Stimulated activated memory B cell treated with anti-CD40 and anti-IgM and Interleukin-4, amounts not matched to agents 10 μg/mL and 1 μg/mL and 100 μg/mL, for 72 hours (primary cell): ENCODE measurements at places on chromosomes 2 and 18.

DNA sequence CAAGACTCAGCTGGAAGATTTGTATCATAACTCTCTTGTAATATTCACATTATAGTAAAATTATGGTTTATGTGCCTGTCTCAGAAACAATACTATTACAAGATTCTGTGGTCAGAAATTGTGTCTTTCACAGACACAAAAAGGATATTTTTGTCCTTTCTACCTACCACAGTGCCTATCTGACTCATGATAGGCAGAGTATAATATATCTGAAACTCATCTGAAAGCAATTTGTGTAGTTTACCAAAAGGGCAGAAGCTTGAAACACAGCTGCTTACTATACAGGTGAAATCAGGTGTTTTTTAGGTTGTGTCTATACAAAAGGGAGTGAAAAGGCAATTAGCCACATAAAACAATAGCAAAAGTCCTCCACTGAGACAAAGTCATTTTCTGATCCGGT, 10.9 kb downstream of the TMEM200C start:
- no peak for ATAC-seq

GRCh38 chr2:231068525-231069222, 12.0 kb downstream of the PSMD1 start:
- no peak for ATAC-seq

DNA sequence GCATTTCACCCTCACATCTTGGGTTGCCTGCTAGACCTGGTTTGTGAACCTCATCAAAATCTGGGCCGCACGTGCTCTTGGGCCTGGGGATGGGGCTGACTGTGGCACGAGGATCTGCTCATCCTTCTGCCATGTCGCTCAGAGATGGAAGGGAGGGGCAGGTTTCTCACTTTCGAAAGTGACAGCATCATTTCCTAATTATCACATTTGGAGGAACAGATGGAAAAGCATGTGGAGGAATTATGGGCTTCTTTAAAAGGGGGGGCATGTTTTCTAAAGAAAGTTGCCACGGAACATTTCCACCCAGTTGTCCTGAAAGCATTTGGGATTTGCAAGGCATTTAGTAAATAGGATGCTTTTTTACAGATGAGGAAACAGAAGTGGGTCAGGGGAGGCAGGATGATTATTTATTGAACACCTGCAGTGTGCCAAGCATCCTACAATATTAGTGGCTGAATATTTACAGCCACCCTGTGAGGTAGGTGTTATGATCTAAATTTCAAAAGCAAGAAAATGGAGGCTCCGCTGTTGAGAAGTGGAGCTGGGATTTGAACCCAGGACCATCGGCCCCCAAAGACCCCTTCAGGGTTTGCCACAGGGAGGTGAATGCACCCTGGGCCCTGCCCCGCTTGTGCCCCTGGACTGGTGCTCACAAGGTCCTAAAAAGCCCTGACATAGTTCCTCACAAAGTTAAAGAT, 104.2 kb upstream of the MYCN start:
- no peak for ATAC-seq

- no peak for ATAC-seq
Measured at GRCh38 chr2:29119211-29119610, 4.0 kb downstream of the CLIP4 start.

DNA sequence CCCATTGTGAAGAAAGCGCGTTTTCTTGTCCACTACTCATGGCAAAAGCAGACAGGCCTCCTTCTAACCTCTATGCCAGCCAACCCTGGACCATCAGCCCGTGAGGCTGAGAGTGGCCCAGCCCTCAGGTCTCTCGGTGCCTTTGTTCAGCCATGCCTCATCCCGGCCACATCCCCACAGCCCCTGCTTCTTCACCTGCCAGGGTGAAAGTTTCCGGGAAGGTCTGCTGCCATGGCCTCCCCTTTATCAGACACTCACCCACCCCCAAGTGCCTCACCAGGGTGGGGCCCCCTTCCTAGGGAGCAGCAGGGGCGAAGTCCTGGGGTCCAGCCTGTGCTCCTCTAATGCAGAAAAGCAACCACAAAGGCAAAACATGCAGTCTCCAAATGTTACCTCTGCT, 478.4 kb upstream of the SALL3 start:
- no peak for ATAC-seq

DNA sequence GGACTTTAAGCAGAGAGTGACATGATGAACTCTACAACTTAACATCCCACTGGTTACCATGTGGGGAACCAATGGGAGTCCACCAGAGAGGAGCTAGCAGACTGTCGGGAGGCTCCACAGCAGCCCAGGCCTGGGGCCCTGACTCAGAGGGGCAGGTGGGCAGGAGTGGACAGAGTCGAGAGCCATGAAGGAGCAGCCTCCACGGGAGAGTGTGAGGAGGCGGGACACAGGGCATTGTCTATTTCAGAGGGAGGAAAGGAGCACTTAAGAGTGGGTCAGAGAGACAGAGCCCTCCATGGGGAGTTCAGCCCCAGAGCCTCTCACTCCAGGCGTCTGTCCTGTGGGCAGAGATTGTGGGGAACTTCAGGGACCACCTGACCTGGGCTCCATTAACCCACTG, 118.7 kb downstream of the CYP26B1 start:
- no peak for ATAC-seq

DNA sequence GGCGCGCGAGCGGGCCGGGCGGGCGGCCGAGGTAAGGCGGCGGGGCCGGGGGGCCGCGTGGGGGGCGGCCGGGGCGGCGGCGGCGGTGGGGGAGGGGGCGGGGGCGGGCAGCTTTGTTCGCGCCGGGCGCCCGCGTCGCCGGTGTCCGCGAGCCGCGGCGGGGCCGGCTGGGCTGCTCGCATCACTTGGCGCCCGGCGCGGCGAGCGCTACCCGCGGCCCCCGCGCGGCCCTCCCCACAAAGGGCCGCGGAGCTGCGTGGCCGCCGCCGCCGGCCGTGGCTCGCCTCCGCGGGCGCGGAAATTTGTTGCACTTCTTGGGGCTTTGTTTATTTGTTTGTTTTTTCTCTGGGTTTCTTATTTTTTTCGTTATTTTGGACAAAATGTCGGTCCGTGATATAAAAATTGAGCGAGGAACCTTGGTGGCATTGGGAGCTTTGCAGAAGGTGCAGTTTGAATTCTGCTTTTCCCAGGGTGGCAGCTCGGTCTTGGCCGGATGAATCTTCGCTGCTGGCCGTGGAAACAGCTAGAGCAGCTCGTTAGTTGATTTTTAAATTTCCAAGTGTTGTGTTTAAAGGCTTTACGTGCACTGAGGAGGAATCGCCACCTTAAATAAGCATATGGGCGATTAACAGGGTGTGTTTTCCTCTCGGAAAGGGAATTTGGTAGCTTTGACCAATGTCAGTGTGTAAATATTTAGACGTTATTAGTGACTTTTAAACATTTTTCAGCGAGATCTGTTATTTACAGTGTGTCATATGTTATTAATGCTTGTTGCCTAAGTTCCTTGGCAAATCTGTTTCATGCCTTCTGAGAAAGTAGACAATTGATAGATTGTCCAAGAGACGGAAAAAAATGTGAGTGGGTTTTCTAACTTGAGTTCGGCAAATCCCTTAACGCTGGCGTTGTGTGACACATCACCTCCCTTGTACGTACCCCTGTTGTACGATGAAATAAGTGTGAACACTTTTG, 822 bp downstream of the UBE2E3 start:
- peak; percentile 48 for ATAC-seq

- no peak for ATAC-seq
Measured at GRCh38 chr2:58800881-58801280, 559.8 kb upstream of the FANCL start.

DNA sequence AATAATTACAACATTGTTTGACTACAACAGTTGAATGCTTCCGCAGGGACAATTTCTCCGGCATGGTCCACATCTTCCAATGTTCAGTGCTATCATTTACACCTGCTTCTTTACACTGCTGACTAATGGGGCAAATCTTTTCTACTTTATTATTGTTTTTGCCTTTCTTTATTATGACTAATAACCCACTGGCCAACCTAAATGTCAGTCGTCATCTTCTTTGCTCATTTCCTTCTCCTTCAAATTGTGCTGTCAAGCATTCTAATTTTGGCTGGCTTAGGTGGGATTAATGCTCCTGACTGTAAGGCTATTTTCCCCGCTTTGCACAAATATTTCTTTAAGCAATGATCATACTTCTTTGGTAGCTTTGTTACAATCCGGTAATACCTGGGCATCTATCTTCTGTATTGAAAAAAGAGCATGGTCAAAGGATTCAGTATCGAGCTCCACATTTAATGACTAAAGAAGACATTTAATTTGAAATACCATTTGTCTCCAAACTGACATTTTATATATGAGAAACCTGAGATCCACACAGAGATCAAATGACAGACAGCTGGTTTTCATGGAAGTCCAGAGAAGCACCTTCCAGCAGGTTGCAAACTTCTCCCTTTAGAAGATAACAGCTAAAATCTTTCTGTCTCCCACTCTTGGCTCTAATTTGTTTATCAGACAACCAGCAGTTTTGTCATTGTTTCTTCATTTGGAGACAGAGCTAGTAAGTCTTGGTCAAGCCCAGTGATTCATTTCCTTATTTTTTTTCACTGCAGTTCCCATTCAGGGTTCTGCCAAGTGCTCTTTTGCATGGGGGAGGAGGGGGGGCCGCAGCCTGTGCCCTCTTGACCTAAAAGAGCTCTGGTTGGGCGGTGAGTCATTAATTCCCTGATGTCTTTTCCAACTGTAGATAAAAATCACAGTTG, 132.9 kb downstream of the SOCS6 start:
- no peak for ATAC-seq

DNA sequence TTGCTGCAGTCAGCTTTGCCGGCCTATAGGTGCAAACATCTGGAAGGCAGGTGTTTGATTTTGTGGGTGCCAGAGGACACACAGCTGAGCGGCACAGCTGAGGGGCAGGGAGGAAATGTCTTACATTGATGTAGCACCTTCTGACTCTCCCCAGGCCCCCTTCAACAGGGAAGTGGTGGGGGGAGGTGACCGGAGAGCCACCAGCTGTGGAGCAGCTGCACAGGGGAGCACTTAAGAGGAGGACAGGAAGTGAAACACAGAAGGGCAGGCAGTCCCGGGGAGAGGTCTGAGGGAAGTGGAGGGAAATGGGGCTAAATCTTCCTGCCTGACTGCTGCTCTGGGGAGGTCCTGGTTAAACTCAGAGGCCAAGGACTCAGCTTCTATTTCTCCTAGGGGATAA, 409.1 kb downstream of the TNS1 start:
- ATAC-seq, result peak; percentile 61

- ATAC-seq, result peak; percentile 73
Measured at GRCh38 chr2:45974762-45975408, 322.3 kb upstream of the EPAS1 start.

DNA sequence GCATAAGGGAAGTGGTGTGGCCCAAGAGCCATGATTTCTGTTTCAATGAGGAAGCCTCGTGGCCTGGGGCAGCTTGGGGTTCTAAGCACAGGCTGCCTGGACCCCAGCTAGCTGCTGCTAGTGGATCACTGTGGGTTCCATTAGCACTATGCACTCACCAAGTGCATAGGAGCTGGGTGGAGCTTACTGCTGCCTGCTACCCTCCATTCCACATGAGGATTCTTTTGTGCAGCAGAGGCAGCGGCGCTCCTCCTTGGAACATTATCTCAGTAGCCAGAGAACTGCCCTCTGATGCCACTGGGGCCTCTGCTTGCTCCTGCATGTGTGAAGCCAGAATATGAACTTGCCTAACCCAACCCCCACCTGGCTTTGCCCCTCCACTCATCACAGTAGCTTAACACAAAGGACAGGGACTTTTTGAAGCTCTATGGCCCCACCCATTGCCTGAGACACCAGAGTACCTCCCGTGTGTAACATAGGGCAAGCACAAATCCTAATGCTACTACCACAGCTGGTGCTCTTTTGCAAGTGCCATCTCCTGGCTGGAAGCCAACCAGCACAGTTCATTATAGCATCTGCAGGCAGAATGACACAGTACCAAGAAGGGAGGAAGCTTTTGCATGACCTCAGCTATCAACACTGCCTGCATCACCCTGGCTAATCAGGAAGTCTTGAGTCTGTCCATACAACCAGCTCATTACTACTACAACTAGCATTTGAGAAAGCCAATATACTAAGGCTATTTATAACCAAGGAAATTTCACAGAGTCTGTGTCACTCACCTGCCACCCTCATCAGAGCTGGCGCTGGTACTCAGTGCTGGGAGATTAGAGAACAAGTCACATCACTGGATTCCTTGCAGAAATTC, 297.0 kb upstream of the GULP1 start:
- peak; percentile 34 for ATAC-seq

- ATAC-seq, result no peak
Measured at GRCh38 chr18:78406743-78407465, 572.7 kb upstream of the SALL3 start.

DNA sequence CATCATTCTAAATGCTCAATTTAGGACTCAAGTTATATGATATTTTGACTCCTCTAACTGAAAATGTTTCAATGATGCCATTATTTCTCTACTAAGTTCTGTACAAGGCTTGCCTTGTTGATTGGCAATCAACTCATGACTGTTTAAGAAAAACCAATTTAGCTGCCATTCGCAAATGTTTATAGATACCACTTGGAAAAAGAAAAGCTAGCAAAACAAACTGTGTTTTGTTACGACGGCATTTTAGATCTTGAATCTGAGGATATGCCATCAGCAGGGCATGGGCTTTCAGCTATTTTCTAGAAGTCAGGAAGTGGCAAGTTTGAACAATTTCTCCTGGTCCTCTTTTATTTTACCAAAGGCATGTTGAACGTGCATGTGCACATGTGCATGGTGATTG, 65.3 kb downstream of the MREG start:
- ATAC-seq, result no peak

- ATAC-seq, result no peak
Measured at GRCh38 chr2:241835611-241836010, 23.1 kb downstream of the PDCD1 start.

DNA sequence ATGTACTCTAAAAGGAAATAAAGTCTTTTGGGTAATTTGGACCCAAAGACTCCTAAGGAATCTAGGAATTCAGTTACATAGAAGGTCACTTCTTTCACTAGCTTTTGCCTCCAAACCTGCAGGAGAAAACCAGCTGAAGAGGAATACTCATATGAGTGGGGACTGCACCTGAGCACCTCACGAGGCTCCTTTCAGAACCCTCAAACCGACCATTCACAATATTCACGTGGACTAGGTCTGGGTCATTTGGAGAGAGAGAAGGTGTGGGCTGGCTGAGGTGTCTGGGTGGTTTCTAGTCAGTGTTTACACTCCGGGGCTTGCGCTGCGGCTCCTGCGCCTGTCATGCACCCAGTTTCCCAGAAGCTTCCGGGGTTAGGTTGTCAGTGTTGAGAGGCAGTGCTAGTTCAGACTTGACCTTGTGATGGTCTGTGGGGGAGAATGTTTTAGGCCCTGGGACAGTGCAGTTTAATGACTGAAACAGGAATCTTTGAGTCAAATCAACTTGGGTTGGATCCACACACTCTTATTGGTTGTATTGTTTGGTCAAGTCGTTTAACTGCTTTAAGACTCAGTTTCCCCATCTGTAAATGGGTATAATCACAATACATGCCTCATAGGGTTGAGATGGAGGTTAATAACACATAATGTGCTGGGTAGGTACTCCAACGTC, 78.4 kb downstream of the LIMS1 start:
- peak; percentile 93 for ATAC-seq

GRCh38 chr2:86622519-86623042, 1.1 kb downstream of the RNF103 start:
- no peak for ATAC-seq

DNA sequence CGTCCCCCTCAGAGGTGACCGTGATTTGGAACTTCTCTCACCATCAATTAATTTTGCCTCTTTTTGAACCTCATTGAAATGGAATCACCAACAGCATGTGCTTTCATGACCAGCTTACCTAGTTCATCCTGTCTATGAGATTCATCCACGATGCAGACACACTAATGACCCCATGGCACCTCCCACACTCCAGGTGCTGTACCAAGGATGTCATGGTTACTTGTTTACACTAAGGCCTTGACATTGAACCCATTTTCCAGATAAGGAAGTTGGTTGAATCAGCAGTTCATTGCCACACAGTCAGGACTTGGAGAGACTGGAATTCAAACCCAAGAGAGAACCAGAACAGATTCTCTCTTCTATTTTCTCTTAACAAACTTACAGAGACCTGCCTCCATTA, 139.0 kb downstream of the ZFP36L2 start:
- no peak for ATAC-seq
